ENCODE measurements at places on chromosomes 12 and 14.

GRCh38 chr12:115201966-115202365 lies 518.0 kb upstream of the TBX3 start:
- no peak overlapping the region for H3K27ac ChIP-seq
- no peaks in the 10 kb centered on the region for H3K36me3 ChIP-seq
- H3K4me1 ChIP-seq = no peaks in the 10 kb centered on the region
- no peak for DNase-seq
- H3K27me3 ChIP-seq = no peaks in the 10 kb centered on the region

GRCh38 chr12:118855858-118856257 lies 125.5 kb upstream of the SRRM4 start:
- H3K27me3 ChIP-seq = no peaks in the 10 kb centered on the region
- no peaks in the 10 kb centered on the region for H3K36me3 ChIP-seq
- no peak overlapping the region for H3K27ac ChIP-seq
- no peak for DNase-seq

GRCh38 chr14:79596551-79596950 lies 614.8 kb downstream of the DIO2 start:
- H3K4me3 ChIP-seq = no peak overlapping the region
- no peaks in the 10 kb centered on the region for H3K27me3 ChIP-seq
- DNase-seq = no peak
- no peak overlapping the region for H3K27ac ChIP-seq
- no peaks in the 10 kb centered on the region for H3K4me1 ChIP-seq

DNA sequence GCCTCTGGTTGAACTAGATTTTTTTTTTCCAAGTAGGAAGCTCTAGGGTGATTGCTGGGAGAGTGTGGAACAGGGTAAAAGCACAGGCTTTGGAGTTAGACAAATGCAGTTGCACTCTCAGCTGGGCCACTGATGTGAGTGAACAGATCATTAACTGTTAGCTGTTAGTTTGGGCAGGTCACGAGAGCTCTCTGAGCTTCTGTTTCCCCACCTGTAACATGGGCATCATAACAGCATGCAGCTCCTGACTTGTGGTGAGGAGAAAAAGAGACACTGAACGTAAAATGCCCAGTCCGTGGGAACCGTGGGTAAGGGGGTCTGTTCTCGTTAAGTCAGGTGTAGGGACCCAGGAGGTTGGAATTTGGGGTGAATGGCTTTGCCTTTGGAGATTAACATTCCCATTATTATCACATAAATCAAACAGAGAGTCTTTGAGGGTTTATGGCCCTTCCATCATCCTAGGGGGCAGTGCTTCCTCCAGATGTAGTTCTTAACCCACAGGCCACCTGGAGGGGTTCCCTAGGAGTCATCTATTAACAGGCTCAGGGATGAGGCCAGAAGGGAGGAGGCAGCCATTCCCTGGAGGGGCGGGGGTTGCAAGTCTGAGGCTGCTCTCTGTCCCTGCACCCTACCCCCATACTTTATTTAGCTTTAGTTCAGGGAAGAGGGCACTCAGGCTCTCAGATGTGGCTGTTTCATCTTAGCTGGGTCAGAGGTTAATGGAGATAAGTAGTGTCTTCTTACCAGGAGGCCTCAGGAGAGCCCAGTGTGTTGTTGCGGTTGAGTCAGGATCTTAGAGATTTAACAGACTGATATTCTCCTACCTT lies 135.2 kb downstream of the DACT1 start:
- no peak overlapping the region for H3K27ac ChIP-seq
- H3K4me1 ChIP-seq = no peaks in the 10 kb centered on the region
- H3K27me3 ChIP-seq = peaks cover 6% of the 10 kb centered on the region
- H3K36me3 ChIP-seq = no peaks in the 10 kb centered on the region

GRCh38 chr14:22313172-22313801 lies 275.7 kb downstream of the DAD1 start:
- no peaks in the 10 kb centered on the region for H3K4me1 ChIP-seq
- no peaks in the 10 kb centered on the region for H3K27me3 ChIP-seq
- no peaks in the 10 kb centered on the region for H3K36me3 ChIP-seq

All from activated T-cell treated with anti-CD3 and anti-CD28 coated beads, Interleukin-2, amount 50 U/mL, for 24 hours (primary cell).